Stimulated activated CD4-positive, alpha-beta T cell treated with anti-CD3 and anti-CD28 coated beads, Interleukin-12 subunit alpha, Interleukin-12 subunit beta, amount 100 ng/mL, for 4 hours (primary cell): ENCODE measurements at places on chromosomes 3 and 15.

DNA sequence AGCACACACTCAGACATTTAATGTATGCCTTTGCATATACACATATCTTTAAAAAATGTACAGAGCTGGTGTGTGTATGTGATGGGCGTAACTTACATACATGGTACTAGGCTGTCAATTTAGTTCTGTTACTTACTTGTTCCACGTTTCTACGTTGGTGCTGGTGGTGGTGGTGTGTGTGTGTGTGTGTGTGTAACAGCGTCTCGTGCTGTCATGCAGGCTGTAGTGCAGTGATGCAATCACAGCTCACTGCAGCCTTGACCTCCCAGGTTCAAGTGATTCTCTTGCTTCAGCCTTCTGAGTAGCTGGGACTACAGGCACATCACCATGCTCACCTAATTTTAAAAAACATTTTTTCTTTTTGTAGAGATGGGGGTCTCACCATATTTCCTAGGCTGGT is 64.2 kb downstream of the ISG20 start:
- no peak for DNase-seq

- no peak for DNase-seq
These were observed 137.7 kb downstream of the BBX start for GRCh38 chr3:107660306-107660976.

DNA sequence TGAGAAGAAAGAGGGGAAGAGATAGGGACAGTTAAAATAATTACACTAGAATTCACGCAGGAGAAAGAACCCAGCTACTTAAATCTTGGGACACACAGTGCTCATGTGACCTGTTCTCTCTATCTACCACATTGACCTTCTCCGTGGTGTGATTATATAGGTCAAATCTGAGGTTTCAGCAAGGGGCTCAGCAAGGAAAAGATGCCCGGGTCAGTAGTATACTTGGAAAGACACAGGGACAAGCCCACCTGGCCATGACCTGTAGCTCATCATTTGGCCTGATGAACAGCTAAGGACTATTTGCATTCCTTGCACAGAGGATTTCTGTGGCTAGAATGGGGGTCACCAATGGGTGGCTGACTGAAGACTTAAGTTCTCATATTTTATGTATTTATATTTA is 71.9 kb downstream of the SSR3 start:
- DNase-seq: no peak

DNA sequence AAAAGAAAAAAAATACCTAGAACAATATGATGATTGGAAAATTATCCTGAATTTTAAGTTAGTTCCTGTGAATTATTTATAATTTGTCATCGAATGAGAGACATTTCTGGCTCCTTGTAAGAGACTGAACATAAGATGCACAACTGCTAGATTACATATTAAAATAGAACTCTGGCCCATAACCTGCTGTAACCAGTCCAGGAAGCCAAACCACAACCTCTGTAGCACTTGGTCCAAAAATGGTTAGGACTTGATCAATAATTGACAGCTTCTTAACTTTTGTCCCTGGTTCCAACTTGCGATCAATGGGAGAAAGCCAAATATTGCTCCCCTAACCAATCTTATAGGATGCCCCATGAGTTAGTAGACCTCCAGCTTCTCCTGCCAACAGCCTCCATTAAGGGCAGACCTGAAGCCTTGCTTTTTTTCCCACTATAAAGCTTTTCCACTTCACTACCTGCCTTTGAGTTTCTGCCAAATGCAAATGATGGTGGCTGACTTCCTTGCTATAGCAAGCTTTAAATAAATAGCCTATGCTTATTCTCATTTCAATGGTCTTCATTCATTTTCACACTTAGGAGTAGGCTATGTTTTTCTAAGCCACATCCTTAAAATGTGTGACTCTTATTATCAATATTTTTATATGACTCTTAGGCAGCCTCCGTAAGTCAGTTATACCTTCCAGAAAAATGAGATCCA is 224.0 kb upstream of the ARHGEF26 start:
- no peak for DNase-seq

DNA sequence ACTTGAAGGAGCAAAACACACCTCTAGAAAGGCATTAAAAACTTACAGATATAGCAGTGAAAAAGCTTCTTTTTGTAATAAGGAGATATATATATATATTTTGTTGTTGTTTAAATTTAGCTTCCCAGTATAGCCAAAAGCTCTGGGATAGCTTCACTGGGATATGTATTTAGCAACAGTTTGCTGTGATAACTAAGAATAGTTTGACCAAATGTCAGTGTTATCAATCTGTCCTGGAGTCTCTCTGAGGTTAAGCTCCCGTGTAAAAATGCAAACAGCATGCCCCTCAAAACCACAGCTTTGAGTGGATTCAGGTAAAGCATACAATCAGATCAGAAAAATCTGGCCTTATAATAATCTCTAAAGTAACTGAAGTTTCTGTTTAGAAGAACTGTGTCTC is 2.9 kb downstream of the CADPS start:
- DNase-seq: no peak

DNA sequence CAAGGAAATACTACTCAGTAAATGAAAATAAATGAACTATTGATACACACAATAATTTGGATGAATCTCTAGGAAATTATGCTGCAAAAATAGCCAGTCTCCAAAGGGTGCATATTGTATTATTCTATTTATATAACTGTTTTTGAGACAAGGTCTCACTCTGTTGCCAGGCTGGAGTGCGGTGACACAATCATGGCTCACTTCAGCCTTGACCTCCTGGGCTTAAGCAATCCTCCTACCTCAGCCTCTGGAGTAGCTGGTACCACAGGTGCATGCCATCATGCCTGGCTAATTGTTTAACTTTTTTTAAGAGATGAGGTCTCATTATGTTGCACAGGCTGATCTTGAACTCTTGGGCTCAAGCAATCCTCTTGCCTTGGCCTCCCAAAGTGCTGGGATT is 12.5 kb downstream of the KLHDC8B start:
- no peak for DNase-seq

- DNase-seq: no peak
These were observed 4.3 kb upstream of the MYL3 start for GRCh38 chr3:46867550-46867898.

DNA sequence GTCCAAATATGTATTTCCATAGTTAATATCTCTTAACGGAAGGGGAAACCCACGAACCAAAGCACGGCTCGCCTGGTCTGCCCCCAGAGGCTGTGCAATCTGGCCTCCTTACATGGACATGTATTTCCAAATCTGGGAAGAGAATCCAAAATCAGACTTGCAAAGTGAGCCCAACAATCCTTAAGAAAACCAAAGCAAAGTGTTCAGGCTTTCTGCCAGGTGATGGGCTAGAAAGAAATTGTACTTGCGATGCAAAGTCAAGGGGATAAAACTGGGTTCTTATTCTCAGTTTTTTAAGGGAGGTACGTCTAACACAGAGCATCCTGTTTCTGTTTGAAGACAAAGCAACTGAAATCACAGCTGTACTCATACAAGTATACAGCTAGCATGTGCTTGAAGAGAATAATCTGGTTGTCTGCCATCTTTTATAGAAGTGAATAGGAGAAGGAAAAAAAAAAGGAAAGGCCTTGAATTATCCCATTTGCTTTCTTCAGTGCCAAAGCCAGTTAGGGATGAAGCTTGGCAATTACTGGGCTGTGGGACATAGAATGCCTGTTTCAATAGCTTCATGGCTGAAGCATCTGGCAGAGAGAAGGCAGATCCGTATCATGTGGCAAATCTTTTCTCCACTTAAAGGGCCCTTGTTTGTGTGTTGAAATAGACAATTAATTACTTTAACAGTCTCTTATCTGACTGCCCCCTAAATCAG is 48.4 kb downstream of the LRIG1 start:
- no peak for DNase-seq

GRCh38 chr3:105747060-105747541 is 121.7 kb downstream of the CBLB start:
- DNase-seq: no peak

GRCh38 chr3:140091143-140091542 is 156.2 kb downstream of the CLSTN2 start:
- no peak for DNase-seq

- no peak for DNase-seq
These were observed 80.8 kb upstream of the IL12A start for GRCh38 chr3:159907828-159908227.

GRCh38 chr15:89007989-89008388 is 80.3 kb upstream of the ABHD2 start:
- no peak for DNase-seq

DNA sequence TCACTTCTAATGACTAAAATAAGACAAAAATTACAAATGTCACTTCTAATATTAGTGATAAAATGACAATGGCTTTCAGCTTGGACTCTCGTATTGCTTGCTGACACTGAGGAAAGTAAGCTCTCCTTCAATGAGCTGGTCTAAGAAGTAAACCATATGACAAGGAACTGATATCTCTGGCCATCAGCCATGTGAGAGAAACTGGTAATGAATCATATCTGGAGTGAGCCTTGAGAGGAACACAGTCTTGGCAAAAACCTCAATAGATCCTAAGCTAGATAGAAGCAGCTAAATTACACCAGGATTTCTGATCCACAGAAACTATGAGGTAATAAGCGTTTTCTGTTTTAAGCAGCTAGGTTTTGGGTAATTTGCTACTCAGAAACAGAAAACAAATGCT is 1575.1 kb downstream of the OTOL1 start:
- DNase-seq: no peak

DNA sequence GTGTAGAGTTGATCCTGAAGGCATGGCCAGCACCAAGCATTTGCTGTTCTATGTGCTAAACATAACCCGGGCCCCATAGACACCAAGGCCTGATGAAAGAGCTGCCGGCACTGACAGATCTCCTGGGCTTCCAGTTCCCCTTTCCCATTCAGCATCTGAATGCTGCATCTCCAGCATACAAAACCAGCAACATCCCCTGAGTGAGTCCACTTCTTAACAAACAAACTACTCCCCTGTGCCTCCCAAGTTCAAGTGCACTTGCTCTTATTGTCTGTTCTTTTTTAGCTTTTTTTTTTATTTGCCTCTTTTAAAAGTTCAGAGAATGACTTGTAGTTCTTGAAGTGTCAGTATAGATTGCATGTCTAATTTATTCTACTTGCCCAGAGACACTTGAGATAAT is 156.0 kb downstream of the EDEM1 start:
- no peak for DNase-seq

DNA sequence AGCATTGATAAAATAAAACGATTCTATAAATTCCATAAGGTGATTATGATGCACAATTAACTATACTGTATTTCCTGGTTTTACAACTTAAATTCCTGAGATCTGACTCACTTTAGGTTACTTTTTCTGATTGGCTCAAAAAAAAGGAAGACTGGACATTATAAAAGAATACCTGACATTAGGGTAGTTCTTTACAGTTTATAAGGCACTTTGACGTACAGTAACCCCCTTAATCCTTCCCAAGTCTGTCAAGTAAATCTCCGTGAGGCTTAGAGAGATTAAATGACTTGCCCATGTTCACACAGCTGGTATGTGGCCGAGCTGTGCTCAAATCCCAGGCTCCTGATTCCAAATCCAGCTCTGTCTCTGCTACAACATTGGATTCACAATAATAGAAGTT is 1.0 kb upstream of the SLTM start:
- DNase-seq: no peak
